Liver (tissue), 10 donors: ENCODE measurements at places on chromosomes 3 and 15. TPM values are rescaled to one million over a fixed set of nuclear protein-coding genes. Genes with fewer than 3 reads are reported as not detected.
A peak's percentile ranks its signal among the peaks of the same experiment; 100 is the strongest.

GRCh38 chr3:2303566-2303965 is 204.9 kb downstream of the CNTN4 start:
- H3K36me3 ChIP-seq: no peaks in the 10 kb centered on the region
- no peak overlapping the region for H3K4me3 ChIP-seq
- H3K27me3 ChIP-seq: no peaks in the 10 kb centered on the region
- no peaks in the 10 kb centered on the region for H3K4me1 ChIP-seq

- DNase-seq: no peak
- H3K27me3 ChIP-seq: no peaks in the 10 kb centered on the region
- peaks cover 3% of the 10 kb centered on the region for H3K4me1 ChIP-seq
- no peak overlapping the region for H3K4me3 ChIP-seq
- H3K36me3 ChIP-seq: no peaks in the 10 kb centered on the region
Measured at GRCh38 chr3:61574854-61575253, 13.5 kb downstream of the PTPRG start.

GRCh38 chr3:158847452-158847821 is 45.6 kb downstream of the MFSD1 start:
- H3K4me1 ChIP-seq: no peaks in the 10 kb centered on the region
- H3K27me3 ChIP-seq: no peaks in the 10 kb centered on the region
- no peak for DNase-seq
- H3K4me3 ChIP-seq: no peak overlapping the region
- H3K36me3 ChIP-seq: no peaks in the 10 kb centered on the region

- H3K4me1 ChIP-seq: peaks cover 5% of the 10 kb centered on the region
- no peak overlapping the region for H3K4me3 ChIP-seq
- no peak for DNase-seq
- no peaks in the 10 kb centered on the region for H3K36me3 ChIP-seq
Measured at GRCh38 chr3:5022187-5022965, 43.1 kb downstream of the BHLHE40 start.

DNA sequence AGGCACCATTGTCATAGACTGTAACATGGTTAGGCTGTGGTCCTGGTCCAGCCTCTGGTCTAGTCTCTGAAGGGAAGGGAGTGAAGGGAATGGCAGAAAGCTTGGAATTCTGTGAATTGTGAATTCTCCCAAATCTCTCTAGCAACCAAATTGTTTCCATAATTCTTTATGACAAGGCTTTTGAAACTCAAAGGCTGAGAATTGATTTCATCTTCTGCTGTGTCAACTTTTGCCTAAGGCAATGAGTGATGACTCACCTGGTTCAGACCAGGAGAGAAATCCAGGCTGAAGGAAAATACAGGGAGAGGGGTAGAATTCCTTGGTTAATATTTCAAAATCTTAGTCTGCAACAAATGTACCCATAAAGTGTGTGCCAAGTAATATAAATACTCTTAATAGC is 82.6 kb upstream of the ADPGK start:
- DNase-seq: no peak
- H3K36me3 ChIP-seq: no peaks in the 10 kb centered on the region
- H3K27ac ChIP-seq: no peak overlapping the region
- H3K27me3 ChIP-seq: no peaks in the 10 kb centered on the region
- H3K4me1 ChIP-seq: no peaks in the 10 kb centered on the region

GRCh38 chr3:42102571-42102970 is 11.4 kb downstream of the TRAK1 start:
- H3K4me1 ChIP-seq: peaks cover 3% of the 10 kb centered on the region
- H3K4me3 ChIP-seq: no peak overlapping the region
- H3K36me3 ChIP-seq: no peaks in the 10 kb centered on the region
- DNase-seq: no peak

GRCh38 chr3:125058959-125059358 is 3.2 kb upstream of the HEG1 start:
- H3K4me3 ChIP-seq: no peak overlapping the region
- H3K36me3 ChIP-seq: no peaks in the 10 kb centered on the region
- peaks cover 8% of the 10 kb centered on the region for H3K4me1 ChIP-seq
- H3K27me3 ChIP-seq: no peaks in the 10 kb centered on the region

DNA sequence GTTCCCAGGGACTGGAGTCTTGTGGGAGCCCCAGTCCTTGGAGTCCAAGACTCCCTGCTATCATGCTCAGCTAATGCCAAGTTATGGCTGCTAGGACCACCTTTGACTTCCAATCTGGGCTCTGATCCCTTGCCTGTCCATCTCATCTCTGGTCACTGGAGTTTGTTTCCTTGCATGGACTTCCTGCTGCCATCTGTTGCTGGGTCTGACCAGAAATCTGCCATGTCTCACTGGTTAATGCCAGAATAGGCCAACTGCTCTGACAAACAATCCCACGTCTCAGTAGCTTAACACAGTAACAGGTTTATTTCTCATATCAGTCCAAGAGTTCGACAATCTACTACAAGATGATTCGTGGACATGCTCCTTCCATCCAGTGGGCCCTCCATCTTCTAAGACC is 10.1 kb upstream of the GLCE start:
- no peak overlapping the region for H3K4me3 ChIP-seq
- no peak for DNase-seq
- H3K4me1 ChIP-seq: no peaks in the 10 kb centered on the region
- no peaks in the 10 kb centered on the region for H3K27me3 ChIP-seq
- H3K27ac ChIP-seq: no peak overlapping the region

- H3K36me3 ChIP-seq: no peaks in the 10 kb centered on the region
- DNase-seq: no peak
- H3K4me3 ChIP-seq: no peak overlapping the region
- H3K4me1 ChIP-seq: peaks cover 4% of the 10 kb centered on the region
- no peaks in the 10 kb centered on the region for H3K27me3 ChIP-seq
- no peak overlapping the region for H3K27ac ChIP-seq
Measured at GRCh38 chr3:61052851-61053250, 198.4 kb downstream of the FHIT start.

- no peaks in the 10 kb centered on the region for H3K36me3 ChIP-seq
- H3K27me3 ChIP-seq: no peaks in the 10 kb centered on the region
- DNase-seq: no peak
- peaks cover under 1% of the 10 kb centered on the region for H3K4me1 ChIP-seq
- no peak overlapping the region for H3K4me3 ChIP-seq
Measured at GRCh38 chr3:151439652-151440125, 21.2 kb downstream of the IGSF10 start.

DNA sequence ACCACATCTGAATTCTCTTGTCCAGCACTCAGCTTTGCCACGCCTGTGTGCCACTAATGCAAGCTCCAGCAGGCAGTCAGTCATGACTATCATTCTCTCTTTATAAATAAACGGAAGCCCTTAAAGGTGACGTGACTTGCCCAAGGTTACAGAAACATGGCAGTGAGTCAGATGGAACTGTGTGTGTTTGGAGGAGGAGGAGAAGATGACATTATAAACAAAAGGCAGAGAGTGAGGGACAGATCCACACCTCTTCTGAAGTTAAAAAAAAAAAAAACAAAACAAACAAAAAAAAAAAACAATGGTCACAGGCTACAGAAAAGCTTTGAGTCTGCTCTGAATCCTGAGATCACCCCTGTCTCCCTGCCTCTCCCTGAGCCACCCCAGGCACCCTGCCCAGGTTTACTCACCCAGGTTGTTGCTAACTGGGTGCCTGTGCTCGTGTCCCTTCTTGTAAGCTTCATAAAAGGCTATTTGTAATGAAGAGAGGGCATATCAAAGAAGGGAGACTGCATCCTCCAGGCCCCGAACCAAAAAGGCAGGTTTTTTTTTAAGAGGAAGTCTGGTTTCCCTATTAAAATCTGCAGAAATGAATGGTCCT is 119.7 kb upstream of the PHLDB2 start:
- DNase-seq: no peak
- H3K27me3 ChIP-seq: no peaks in the 10 kb centered on the region
- peaks cover 63% of the 10 kb centered on the region for H3K4me1 ChIP-seq
- no peak overlapping the region for H3K4me3 ChIP-seq

GRCh38 chr15:68232449-68232848 is 2.9 kb upstream of the CLN6 start:
- no peaks in the 10 kb centered on the region for H3K36me3 ChIP-seq
- no peaks in the 10 kb centered on the region for H3K27me3 ChIP-seq
- DNase-seq: no peak
- H3K4me1 ChIP-seq: peaks cover 8% of the 10 kb centered on the region
- no peak overlapping the region for H3K4me3 ChIP-seq

GRCh38 chr3:55615694-55616295 is 128.7 kb upstream of the WNT5A start:
- DNase-seq: no peak
- no peak overlapping the region for H3K27ac ChIP-seq
- H3K36me3 ChIP-seq: no peaks in the 10 kb centered on the region
- H3K4me1 ChIP-seq: no peaks in the 10 kb centered on the region
- no peak overlapping the region for H3K4me3 ChIP-seq
- no peaks in the 10 kb centered on the region for H3K27me3 ChIP-seq

- H3K4me1 ChIP-seq: peaks cover 3% of the 10 kb centered on the region
- H3K27me3 ChIP-seq: no peaks in the 10 kb centered on the region
- no peaks in the 10 kb centered on the region for H3K36me3 ChIP-seq
- DNase-seq: no peak
- H3K27ac ChIP-seq: no peak overlapping the region
Measured at GRCh38 chr3:187946163-187946691, 201.0 kb upstream of the BCL6 start.

GRCh38 chr3:100260081-100260684 is 609 bp upstream of the TBC1D23 start:
- no peaks in the 10 kb centered on the region for H3K36me3 ChIP-seq
- peak overlapping the region; percentile 98 for H3K27ac ChIP-seq
- H3K4me1 ChIP-seq: peaks cover 17% of the 10 kb centered on the region
- DNase-seq: no peak

- H3K4me1 ChIP-seq: no peaks in the 10 kb centered on the region
- peaks cover 2% of the 10 kb centered on the region for H3K27me3 ChIP-seq
- no peak overlapping the region for H3K27ac ChIP-seq
- no peak for DNase-seq
- no peak overlapping the region for H3K4me3 ChIP-seq
- H3K36me3 ChIP-seq: no peaks in the 10 kb centered on the region
Measured at GRCh38 chr3:169603661-169604060, 59.9 kb downstream of the MECOM start.

DNA sequence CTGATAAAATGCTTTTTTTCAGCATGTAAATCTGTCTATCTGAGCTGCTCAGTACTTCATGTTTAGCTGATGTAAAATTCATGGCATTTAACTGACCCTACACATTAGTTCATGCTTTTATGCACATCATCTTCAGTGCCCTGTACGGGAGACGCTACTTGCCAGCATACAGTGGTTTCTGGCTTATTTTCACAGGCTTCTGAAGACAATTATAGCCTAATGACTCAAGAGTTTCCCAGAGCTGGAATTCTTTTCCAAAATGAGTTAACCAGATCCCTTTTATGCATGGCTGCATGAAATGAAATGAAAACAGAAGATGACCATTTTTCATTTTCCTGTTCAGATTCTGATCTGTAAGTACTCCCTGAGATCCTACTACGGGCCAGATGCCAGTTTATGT is 1061.5 kb downstream of the ROBO2 start:
- no peaks in the 10 kb centered on the region for H3K27me3 ChIP-seq
- H3K4me1 ChIP-seq: no peaks in the 10 kb centered on the region
- no peak overlapping the region for H3K27ac ChIP-seq
- no peak for DNase-seq
- no peaks in the 10 kb centered on the region for H3K36me3 ChIP-seq

SI gene
- total RNA-seq: not detected

CAMK2N2 gene
- not detected for total RNA-seq

WDR49 gene
- 0.23 TPM for total RNA-seq

DAZL gene
- total RNA-seq: not detected

ARL14 gene
- total RNA-seq: not detected

NANOGP8 gene
- total RNA-seq: not detected

BFSP2 gene
- total RNA-seq: not detected

GOLGA8Q gene
- 2.7 TPM for total RNA-seq

MUSTN1 gene
- 12.1 TPM for total RNA-seq

PYGO1 gene
- total RNA-seq: 2.9 TPM

AADAC gene
- 144 TPM for total RNA-seq

ASB14 gene
- total RNA-seq: not detected

KLHL40 gene
- not detected for total RNA-seq

ADAMTS9 gene
- total RNA-seq: 13.5 TPM
